Esophagus squamous epithelium (tissue), 5 donors: ENCODE measurements at places on chromosomes 16 and 17.

DNA sequence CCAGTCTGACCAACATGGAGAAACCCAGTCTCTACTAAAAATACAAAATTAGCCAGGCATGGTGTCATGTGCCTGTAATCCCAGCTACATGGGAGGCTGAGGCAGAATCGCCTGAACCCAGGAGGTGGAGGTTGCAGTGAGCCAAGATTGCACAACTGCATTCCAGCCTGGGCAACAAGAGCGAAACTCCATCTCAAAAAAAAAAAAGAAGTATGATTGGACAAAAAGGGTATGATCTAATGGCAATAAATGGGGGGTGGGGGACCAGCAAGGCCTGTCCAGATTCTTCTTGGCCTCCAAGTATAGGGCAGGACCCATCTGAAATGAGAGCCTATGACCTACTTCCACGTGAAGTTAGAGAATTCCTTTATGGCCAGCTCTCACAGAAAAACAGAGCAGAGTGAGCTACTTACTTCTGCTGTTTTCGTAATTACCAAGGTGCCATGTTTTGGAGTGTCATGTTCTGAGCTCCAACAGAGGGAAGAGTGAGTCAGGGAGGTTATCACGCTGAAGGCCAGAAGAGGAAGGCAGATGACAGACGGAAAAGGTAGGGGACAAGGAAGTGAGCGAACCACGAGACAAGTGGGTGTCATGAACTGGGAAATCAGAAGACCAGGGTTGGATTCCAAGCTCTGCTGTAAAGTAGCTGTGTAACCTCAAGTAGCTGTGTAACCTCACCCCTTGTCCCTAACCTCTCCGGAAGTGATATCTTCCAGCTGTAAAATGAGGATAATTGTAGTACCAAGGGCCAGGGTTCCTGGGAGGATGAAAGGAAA lies 3.6 kb upstream of the ZMYND15 start:
- no peak for DNase-seq

DNA sequence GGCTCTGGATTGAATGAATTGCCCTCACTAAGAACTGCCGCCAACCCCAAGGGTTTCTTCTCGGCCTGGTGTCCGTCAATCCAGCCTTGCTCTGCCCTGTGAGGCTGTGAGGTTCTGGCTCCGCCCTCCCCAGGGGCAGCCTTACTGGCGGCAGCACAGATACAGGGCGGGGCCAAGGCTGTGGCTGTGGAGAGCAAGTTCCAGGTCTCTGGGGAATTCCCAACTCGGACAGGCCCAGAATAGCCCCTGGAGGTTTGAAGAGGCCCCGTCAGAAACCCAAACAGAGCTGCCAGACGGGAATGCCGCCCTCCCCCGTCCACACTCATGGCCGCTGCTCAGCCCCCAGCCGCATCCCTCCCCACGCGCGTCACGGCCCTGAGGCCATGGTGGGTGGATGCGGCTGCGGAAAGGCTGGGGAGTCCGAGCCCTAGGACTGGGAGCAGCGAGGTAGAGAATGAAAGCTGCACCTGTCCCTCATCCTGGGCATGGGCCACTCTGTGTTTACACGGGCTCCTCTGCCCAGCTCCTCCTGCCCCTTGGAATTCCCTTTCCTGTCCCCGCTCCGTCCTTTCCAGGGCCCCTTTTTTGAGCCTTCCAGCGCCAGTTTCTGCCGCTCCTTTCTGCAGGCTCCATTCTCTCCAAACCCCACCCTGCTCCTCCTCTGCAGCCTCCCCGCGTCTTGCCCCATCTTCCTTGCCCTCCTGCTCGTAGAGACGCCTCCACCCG lies 660 bp upstream of the PRRT2 start:
- DNase-seq: no peak

DNA sequence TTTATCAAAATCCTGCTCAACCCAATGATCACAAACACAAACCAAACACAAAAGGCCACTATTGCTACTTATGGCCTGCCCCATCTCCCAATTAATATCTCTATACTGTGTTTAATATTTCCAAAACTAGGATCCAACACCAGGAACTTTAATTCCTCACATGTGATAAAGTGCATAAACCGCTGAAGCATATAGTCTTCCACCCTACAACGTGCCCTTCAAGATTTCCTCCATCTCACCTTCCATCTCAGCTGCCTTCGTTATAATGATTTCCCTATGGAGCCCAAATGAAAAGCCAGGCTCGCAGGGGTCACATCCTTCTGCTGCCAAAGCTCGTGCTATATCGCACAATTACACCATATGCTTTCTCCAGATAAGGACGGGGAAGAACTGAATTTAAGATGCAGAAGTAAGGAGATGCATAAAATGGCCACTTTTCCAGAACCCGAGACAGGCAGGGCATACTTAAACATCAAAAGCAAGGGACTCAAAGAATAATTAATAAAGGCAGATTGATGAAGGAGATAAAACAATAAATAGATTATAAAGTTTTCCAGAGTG lies 1.8 kb downstream of the MYH10 start:
- no peak for DNase-seq

GRCh38 chr17:80477647-80478478 lies 1.5 kb upstream of the NPTX1 start:
- no peak for DNase-seq

DNA sequence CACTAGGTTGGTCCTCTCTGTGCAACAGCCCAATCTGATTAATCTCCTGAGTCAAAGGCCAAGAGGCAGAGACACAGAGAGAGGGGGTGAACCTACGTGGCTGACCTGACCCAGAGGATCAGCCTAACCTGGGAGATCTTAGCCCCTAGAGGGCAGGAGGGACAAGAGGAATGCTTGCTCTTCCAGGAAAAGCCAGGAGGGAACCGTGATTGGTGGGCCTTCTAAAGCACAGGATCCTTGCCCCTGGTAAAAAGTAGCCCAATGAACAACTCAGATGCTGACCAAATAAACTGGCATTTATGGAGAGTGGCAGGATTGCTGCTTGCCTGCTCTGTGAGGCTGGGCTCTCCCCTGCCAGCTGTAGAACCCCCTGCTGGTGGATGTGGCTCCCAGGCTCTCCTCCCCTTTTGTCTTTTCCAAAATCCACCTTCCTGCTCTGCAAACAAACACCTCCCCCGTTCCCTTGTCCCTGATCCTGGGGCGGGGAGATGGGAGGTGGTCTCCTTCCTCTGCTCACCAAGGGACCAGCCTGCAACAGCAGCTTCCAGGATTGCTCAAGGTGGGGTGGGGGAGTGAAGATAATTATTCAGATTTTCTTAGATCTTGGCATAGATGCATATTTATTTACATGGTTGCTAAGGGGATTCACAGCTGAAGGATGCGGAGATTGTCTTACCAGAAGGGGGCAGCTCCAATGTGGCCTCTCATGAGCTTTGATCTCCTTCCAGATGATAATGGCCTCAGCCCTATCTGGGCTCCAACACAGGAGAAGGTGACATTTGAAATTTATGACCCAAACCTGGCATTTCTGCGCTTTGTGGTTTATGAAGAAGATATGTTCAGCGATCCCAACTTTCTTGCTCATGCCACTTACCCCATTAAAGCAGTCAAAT lies 71.9 kb downstream of the SDR42E1 start:
- no peak for DNase-seq

DNA sequence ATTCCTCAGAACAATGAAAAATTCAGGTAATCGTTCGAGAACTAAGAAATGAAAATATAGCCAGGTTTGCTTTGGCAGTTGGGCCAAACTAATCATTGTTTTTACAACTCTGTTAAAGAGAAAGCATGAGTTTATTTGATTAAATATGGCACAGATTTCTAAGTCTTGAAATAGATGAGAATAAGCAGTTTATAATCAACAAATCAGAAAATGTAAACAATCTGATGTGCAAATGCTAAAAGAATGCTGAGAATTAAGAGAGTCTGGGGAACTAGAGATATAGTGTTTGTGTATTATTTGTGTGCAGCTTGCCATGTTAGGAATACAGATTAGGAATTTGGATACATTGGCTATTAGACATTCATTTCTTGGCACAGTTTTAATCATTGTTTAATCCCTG lies 212.5 kb downstream of the TANC2 start:
- DNase-seq: no peak

DNA sequence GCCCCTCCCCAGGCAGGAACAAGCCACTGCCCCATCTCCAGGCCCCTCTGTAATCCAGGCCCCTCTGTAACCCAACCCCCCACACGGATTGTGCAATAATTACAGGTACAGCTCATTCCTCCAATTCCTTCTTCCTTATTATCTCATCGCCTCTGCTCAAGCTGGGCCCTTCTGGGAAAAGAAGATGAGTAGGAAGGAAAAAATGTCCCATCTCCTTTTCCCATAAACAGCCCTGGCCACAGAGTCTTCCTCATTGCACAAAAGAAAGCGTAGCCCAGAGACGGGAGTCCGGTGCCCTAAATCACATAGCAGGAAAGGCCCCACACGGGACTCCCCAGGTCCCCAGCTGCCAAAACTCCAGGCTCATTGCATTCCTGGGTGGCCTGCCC lies 3.6 kb upstream of the LITAFD start:
- DNase-seq: no peak

- no peak for DNase-seq
Observed at GRCh38 chr16:84714028-84714427, 14.2 kb downstream of the USP10 start.

- no peak for DNase-seq
Observed at GRCh38 chr16:54115558-54115957, 171.0 kb downstream of the IRX3 start.

GRCh38 chr17:57456622-57457021 lies 200.3 kb downstream of the MSI2 start:
- DNase-seq: no peak

GRCh38 chr17:59798111-59798510 lies 90.7 kb downstream of the VMP1 start:
- DNase-seq: no peak

DNA sequence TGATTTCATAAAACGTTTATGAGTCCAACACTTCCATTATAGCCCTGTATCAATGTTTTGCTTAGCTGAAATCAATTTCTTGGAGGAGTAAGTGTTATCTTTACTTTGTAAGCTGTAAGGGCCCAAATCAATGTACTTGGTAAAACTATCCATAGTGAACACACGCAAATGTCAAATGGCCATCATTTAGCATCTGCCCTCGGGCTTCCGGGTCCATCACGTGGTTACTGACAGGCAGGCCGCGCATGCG lies 687 bp upstream of the NARF start:
- DNase-seq: no peak

DNA sequence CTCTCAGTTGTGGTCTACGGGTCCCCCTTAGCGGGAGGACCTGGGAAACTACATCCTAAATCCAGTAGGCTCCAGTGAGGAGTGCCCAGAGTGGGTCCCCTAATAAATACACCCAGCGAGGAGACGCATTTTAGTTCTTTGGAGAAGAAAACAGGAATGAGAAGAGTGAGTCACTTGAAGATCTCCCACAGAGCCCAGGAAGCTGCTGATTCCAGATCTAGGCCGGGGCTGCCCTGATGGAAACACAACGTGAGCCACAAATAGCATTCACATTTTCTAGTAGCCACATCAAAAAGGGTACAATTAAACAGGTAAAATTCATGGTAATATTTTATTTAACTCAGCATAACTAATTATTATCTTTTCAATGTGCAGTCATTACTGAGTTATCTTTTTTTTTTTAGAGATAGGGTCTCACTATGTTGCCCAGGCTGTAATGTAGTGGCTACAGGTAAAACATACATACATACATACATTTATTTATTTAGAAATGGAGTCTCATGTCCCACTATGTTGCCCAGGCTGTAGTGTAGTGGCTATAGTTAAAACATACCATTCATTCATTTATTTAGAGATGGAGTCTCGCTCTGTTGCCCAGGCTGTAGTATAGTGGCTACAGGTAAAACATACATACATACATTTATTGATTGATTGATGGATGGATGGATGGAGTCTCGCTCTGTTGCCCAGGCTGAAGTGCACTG lies 21.5 kb downstream of the FBXO31 start:
- DNase-seq: no peak

DNA sequence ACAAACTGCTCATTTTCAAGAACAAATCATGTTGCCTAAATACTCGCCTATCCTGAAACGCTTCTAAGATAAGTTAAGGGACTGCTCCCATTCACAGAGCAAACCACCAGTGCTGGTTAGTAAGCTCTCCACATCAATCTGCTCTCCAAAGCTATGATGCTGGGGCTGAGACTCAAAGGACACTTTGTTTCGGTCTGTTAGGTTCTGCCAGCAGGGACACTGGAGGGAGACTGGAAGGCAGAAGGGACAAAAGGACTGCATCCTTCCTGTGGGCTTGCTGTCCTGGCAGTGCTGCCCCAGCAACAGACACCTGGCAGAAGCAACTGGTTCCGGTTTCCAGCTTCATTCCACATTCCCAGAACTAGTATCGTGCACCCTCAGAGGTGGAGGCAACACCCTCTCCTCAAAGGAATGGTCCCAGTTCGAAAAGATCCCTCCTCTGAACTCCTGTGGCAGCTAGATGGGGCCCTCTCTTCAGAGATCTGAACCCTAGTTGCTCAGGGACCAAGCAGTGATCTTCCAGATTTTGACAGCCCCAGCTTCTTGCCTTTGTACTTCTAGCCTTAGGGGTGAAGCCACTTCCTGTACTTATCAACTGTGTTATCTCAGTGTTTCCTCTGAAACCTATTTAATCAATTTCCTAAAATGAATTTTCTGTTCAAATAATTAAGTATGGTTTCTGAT lies 73.4 kb upstream of the GSG1L start:
- no peak for DNase-seq

DNA sequence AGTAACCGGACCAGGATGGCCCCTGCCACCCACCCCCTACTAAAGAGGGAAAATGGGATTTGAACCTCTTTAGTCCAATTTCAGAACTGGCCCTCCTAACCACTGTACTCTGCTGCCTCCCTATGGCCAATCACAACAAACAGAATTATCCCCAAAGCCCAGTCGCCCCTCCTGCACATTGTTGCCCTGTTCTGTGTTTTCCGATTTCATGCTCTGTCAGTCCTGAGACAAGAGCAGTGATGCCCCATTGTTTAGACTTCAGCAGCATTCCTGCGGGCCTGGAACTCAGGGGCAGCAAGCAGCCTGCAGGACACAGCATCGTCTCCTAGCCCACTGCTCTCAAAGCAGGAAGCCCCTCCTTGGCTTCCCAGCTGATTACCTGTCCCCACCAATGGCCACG lies 20.5 kb upstream of the KLHL11 start:
- no peak for DNase-seq

- DNase-seq: no peak
Observed at GRCh38 chr17:77516902-77517301, 376.1 kb downstream of the SEC14L1 start.

GRCh38 chr17:34615326-34615725 lies 35.9 kb downstream of the TMEM132E start:
- no peak for DNase-seq

GRCh38 chr17:73719588-73720071 lies 75.4 kb upstream of the SDK2 start:
- DNase-seq: no peak

DNA sequence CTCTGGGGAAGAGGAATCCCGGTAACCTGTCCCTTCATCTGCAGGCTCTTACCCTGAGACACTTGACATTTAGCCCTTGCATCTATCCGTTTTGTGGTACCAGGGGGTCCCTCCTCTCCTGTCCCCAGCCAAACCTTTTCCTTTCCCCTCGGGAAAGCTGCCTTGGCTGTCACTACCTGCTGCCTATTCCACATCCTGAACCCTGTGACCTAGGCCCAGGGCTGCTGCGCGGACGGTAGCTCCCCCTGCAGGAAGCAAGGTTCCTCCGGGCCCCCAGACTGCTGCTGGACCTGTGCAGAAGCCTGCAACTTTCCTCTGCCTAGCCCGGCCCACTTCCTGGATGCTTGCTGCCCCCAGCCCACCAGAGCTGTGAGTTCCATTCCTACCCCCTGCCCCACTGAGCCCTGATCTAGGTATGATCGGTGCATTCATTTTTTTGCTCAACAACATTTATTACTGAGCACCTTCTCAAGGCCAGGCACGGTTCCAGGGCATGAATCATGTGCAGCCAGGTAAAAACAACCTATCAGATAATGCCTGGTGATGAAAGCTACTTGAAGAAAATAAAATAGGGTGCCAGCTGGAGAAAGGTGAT lies 10.5 kb upstream of the ALDOA start:
- DNase-seq: no peak

- no peak for DNase-seq
Observed at GRCh38 chr17:10280068-10280467, 81.7 kb upstream of the GAS7 start.
